Lower leg skin (tissue), 4 donors: ENCODE measurements at places on chromosomes 5 and 9. TPM values are rescaled to one million over a fixed set of nuclear protein-coding genes. Genes with fewer than 3 reads are reported as not detected.
A peak's percentile ranks its signal among the peaks of the same experiment; 100 is the strongest.

- no peak for DNase-seq
These were observed 11.4 kb downstream of the GCNT4 start for GRCh38 chr5:75040973-75041372.

- peak; percentile 98 for DNase-seq
These were observed 2.8 kb upstream of the MYORG start for GRCh38 chr9:34379334-34380033.

- no peak for DNase-seq
These were observed 222.5 kb upstream of the TAS2R1 start for GRCh38 chr5:9852671-9853070.

DNA sequence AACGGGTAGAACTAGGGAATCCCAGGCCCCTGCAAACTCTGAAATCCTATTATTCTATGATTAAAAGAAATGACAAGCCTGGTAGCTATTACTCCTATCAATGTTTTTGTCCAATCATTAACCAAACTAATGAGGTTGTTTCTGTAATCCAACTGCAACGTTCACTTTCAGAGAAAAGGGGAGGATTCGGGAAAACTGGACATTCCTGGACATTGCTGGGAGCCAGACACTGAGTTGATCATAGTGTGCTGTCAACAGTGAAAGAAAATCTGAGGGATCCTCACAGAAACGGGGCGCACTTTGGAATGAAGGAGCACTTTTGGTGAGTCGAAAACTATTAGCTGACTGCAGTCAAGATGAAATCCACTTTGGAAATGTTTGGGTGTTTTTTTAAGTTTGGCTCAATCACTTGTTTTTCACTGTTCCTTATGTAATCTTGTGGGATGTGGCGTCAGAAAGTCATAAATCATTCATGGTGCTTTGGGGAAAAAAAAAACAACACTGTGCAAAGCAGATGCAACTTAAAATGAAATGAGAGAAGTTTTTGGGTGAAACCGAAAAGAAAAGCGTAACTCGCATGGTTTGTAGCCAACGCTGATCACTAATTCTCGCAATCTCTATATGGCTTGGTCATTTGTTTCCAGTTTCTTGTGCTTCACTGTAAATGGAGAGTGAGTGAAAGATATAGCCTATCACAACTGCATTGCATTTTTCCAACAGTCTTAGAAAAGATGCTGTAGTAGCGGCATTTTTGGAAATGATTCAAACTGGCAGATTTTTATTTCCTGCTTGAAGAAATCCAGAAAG is 51.2 kb upstream of the ADRA1B start:
- no peak for DNase-seq

TMEM215 gene
- not detected for total RNA-seq

SLC4A9 gene
- total RNA-seq, result not detected

CDH18 gene
- not detected for total RNA-seq

MAN1B1 gene
- 57.7 TPM for total RNA-seq

CTXN3 gene
- total RNA-seq, result not detected

UBE2QL1 gene
- total RNA-seq, result 1.4 TPM

S1PR3 gene
- 6.1 TPM for total RNA-seq

DNA sequence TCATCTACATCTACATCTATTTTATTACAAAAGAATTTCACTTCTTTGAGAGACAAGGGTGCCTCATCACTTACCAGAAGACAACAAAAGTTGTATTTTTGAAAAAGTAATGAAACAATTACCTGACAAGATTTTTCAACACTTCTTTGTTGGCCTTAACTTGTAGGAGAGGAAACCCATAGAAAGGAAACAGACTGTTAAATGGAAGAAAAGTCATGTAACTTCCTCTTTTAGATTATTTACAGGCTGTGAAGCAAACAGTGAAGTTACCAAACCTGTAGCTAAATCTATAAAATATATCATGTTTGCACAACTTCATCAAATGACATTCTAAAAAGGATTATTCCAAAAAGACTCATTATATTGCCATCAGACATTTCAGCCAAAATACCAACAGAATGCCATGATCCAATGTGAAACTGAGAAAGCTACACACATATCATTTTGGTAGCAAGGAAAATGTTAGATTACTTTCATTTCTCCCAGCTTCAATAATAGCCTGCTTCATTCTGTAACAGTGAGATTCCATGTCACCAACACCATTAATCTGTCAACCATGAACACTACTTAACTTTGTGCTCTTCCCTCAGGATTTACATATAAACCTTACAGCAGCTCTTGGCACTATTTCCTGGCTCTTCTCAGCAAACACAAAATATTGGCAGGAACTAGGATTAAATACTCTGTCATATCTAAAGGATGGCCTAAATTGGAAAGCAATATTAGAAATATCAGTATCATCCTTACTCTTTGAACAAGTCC is 122.5 kb downstream of the MCTP1 start:
- no peak for DNase-seq

DNA sequence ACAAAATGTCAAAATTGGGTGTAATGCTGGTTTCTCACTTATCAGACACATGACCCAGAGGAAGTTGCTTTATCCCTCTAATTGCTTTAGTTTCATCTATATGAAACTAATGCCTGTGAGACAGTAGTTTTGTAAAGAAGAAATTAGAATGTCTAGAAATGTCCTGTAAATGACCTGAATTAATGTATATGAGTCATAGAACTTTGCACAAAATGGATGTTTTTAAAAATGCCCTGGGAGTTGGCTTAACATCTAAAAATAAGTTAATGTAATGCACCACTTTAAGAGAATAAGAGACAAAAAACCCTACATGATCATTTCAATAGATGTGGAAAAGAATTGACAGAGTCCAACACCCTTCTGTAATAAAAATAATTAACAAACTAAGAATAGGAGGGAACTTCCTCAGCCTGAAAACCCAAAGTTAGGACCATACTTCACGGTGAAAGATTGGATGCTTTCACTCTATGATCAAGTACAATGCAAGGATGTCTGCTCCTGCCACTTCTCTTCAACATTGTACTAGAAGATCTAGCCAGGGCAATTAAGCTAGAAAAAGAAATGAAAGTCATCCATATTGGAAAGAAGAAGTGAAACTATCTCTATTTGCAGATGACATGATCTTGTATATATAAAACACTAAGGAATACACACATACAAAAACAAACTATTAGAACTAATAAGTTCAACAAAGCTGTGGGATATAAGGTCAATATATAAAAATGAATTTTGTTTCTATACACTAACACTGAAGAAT is 117.9 kb downstream of the MELK start:
- no peak for DNase-seq

DNA sequence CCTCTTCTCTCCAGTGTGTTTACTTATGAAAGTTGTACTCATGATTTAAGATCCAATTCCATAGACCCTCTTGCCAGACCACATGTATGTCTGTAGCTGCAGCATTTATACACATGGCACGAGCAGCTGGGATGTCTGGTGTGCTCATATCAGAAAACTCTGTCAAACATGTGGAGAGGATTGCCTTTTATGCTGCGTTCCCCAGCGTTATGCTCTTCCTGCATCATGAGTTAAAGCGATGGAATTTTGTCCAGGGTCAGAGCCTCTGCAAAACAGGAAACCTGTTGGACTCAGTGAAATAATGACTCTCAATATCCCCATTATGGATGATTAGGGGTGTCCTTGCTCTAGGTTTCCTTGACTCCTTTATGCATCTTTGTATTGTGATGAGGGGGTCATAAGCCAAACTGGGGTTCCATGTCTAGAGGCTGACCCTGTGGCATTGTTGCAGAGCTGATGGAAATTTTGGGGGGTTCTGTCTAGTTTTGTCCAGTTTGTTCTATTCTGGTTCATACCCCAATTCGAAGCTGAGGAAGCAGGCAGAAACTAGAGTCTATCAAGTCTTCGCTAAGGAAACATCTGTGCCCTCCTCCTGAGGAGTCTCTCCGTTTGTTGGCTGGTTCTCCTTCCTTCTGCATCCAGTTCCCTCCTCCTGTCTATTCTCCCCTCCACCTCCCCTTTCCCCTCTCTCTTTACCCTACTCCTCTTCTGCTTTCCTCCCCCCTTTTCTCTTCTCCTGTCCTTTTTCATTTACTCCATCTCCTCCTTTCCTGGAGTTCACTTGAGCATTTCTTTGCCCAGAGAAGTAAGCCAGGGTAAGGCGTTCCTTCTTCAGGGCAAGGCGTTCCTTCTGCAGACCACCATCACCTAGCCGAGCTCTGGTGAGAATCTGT is 252.8 kb downstream of the MAST4 start:
- no peak for DNase-seq

DNA sequence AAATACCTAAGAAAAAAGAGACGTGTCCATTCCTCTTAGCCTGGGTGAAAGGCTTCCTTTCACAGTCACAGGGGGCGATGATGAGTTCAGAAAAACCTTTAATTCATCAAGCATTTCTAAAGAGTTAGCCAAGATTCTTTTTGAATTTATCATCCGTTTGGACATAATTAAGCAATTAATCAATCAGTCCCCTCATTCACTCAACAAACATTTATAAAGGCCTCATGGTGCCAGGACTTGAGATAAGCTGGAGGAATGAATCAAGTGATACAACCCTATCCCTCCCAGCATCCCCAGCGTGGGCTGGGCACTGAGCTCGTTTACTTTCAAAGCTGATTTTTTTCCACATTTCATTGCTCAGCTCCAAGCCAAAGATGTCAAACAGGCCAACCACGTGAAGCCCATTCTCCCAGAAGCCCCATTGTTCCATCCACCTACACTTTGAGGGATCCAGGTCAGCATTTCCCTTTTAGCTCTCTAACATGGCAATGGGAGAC is 140.5 kb downstream of the SLIT3 start:
- DNase-seq, result peak; percentile 81

DNA sequence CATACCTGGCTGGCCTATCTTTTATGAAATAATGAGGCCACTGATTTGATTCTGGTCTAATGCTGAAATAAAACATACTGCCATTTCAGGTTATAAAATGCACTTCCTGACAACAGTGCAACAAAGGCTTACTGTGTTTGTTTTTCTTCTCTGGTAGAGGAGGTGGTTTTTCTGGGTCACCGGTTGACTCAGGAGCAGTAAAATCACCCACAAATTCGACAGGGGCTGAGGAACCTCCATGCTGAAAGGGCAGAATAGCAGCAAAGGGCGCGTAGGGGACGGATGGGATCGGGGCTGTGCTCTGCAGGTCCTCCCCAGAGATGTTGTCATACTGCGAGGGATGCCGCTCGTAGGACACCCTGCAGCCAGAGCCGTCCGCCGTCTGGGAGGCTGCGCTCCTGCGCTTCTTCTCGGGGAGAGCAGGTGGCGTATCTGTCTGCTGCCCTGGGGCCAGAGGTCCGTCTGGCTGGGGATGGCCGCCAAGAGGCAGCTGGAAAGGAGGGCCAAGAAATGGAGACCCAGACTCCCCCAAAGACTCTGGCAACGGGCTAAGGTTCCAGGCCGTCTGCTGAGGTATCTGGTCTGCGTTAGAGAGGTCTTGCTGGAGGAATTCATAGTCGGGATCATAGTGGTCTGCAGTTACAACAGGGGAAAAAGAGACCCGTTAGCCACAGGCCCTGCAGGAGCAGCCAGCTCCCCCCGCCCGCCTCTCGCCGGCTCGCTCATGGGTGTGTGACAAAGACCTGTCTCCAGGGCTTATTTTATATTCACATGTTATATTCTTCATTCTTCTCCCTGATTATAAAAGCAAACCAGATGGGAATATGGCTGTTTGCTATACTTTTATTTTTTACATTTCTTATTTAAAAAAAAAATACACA is 80.7 kb downstream of the PRRT1B start:
- DNase-seq, result no peak

ZNF367 gene
- 0.93 TPM for total RNA-seq

SAXO1 gene
- not detected for total RNA-seq

CXCL14 gene
- 179 TPM for total RNA-seq

PLAC8L1 gene
- not detected for total RNA-seq

CNTLN gene
- total RNA-seq, result 3.3 TPM

DNA sequence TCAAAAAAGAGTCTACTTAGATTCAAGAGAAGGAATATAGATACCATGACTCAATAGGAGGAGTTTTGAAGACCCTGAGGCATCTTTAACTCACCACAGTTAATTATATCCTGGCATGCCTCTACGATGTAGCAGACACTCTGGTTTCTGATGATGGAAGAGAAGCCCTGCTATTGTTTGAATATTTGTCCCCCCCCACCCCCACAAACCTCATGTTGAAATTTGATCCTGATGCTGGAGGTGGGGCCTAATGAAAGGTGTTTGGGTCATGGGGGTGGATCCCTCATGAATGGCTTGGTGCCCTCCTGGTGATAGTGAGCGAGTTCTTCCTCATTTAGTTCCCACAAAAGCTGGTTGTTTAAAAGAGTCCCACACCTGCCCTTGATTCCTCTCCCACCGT is 147.9 kb upstream of the TBCA start:
- DNase-seq, result no peak

DNA sequence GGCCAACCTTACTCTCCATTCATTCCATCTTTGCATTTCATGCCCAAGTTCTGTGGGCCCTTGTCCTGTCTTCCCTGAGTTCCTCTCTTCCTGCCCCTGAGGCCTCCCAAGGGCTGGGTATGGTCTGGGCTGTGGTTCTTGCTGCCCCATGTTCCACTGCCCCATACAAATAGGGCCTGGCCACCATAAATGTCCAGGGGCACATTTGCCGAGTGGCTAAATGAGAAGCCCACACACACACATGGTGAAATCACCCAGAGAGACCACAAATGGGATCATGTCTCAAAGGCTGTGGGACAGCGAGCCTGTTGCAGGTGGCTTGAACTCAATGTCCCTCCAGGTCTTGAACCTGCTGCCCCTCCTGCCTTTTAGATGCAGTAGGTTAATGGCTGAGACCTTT is 1.2 kb downstream of the TIFAB start:
- peak; percentile 61 for DNase-seq

ZNF483 gene
- 0.55 TPM for total RNA-seq

- no peak for DNase-seq
These were observed 102.3 kb downstream of the APBA1 start for GRCh38 chr9:69569738-69570451.

PCDHB4 gene
- 1.6 TPM for total RNA-seq

DNA sequence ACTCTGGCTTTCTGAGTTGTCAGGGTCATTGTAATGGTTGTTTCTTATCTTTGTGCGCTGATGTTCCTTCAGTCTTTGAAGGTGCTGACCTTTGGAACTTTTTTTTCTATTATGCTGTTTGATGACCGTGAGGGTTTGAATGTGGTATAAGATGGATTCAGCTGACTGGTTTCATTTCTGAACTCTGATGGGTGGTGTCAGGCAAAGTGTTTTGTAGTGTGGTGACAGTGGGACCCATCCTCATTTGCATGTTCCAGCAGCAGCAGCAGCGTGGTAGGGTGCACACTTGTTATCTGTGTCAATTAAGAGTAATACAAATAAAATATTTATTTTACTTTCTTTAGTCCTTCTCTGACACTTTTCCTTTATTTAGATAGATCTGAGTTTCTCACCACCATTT is 227.7 kb upstream of the PRR16 start:
- DNase-seq, result no peak
